ENCODE measurements at places on chromosomes 2 and 18. TPM values are rescaled to one million over a fixed set of nuclear protein-coding genes. Genes with fewer than 3 reads are reported as not detected.

AAK1 gene
- 20.7 TPM for total RNA-seq

RAMP1 gene
- 10.5 TPM for total RNA-seq

PTH2R gene
- under 0.01 TPM for total RNA-seq

RASGRP3 gene
- total RNA-seq = 0.71 TPM
